Naive thymus-derived CD4-positive, alpha-beta T cell (primary cell): ENCODE measurements at places on chromosomes 3 and 15. TPM values are rescaled to one million over a fixed set of nuclear protein-coding genes. Genes with fewer than 3 reads are reported as not detected.

GOLGA6L10 gene
- polyA plus RNA-seq: 0.62 TPM

WDR53 gene
- polyA plus RNA-seq: 11.9 TPM

CNTN3 gene
- not detected for polyA plus RNA-seq

ZIC4 gene
- not detected for polyA plus RNA-seq

LEKR1 gene
- 0.19 TPM for polyA plus RNA-seq

SI gene
- polyA plus RNA-seq: not detected

IGSF10 gene
- not detected for polyA plus RNA-seq

NME9 gene
- polyA plus RNA-seq: 0.71 TPM

C3orf85 gene
- not detected for polyA plus RNA-seq

INSYN1 gene
- polyA plus RNA-seq: not detected

FANCD2OS gene
- polyA plus RNA-seq: not detected

FOXL2 gene
- not detected for polyA plus RNA-seq

PLSCR4 gene
- polyA plus RNA-seq: not detected

FAM107A gene
- not detected for polyA plus RNA-seq

VWA5B2 gene
- polyA plus RNA-seq: not detected

DLL4 gene
- polyA plus RNA-seq: not detected

RTP1 gene
- not detected for polyA plus RNA-seq

LHFPL4 gene
- polyA plus RNA-seq: 0.08 TPM

CACNA2D3 gene
- polyA plus RNA-seq: not detected
